Stimulated activated CD4-positive, alpha-beta T cell treated with anti-CD3 and anti-CD28 coated beads, Interleukin-1b, Interleukin-23, amount 100 ng/mL, for 1 hour (primary cell): ENCODE measurements at places on chromosomes 1 and 21.

- DNase-seq: no peak
Observed at GRCh38 chr1:156682166-156682890, 5.1 kb upstream of the NES start.

DNA sequence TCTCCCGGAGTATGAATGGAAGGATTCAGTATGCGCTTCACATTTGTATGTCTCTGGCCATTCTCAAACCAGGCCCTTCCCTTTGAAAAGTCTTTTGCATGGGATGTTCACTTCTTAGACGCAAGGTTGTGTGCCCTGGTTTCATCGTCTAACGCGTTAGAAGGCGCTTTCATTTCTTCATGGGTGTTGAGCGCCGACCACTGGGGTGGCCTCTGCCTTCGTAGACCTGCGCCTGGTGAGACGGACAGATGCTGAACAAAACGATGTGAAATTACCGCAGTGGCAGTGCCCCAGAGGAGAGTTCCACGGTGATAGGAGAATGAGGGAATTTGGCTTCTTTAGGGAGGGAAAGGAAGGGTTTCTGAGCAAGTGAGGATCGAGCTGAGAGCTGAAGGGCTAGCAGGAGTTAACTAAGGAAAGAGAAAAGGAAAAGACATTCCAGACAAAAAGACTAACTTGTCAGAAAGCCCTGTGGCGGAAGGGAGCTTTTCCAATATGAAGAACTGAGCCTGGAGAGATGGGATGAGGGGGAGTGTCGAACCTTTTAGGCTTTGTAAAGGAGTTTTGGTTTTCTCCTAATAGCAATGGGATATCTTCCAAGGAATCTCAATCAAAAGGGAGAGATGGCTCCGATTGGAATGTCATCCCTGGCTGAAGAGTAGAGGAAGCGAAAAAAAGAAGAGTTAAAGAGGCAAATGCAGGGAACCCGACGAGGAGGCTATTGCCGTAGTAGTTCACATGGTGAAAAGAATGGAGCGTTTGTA, 951 bp downstream of the GGPS1 start:
- DNase-seq: peak; percentile 3

DNA sequence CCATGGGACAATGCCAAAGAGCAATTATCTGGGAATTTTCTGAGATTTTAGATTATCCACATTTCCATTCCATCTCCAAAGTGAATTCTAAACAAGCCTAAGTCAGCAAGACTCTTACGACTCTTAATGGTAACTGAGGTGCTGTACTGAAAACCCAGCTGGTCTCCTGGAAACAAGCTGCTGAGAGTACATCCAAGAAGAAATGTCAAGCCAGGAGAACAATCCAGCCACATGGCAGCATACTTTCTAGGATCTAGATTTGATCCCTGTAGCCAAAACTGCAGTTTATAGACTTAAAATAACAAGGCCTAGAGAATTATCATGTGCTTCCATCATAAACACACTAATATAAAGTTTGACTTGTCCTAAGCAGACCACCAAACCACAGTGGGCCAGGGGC, 45.8 kb downstream of the KCNH1 start:
- no peak for DNase-seq

DNA sequence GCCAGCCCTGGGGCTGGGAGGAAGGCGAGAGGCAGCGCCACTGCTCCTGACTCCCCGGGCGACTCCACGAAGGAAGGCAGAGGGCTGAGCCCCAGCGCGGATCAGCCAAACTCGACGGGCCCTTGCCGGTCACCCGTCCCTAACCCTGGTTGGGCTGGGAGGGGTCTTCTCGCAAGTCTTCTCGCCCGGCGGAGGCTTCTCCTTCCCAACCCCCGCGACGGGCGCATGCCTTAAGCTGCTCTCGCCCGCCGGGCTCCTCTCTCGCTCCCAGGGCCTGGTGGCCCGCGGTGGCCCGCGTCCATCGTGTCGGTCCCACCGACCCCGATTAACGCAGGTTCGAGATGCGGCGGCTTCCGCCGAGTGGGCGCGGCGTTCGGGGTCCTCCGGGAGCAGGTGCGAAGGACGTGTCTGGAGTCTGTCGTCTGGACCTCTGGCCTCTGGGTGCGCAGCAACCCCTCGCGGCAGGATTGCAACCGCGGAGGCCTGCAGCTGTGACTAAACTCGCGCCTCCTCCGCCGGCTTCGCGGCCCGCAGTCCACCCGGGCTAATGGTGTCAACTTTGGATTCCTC, 29.0 kb upstream of the PPM1J start:
- no peak for DNase-seq

DNA sequence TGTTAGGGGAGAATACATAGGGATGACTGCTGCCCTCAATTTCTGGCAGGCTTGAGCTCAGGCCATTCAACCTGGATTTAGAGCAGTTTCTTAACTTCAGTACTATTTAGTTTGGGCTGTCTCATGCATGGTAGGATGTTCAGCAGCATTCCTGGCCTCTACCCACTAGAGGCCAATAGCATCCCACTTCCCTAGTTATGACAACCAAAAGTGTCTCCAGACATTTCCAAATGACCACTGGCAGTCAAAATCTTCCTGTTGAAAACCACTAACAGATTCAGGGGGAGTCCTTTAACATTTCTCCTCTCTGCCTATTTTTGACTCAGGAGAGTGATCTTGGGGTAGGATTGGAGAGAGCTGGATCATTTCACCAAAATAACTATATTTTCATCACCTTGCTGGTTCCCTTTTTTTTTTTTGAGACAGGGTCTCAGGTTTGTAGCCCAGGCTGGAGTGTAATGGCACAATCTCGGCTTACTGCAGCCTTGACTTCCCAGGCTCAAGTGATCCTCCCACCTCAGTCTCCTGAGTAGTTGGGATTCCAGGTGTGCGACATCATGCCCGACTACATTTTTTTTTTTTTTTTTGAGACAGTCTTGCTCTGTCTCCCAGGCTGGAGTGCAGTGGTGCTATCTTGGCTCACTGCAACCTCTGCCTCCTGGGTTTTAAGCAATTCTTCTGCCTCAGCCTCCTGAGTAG, 8.7 kb downstream of the GNAT2 start:
- no peak for DNase-seq
